Hepatocyte (in vitro differentiated cells): ENCODE measurements at places on chromosomes 13 and 19. TPM values are rescaled to one million over a fixed set of nuclear protein-coding genes. Genes with fewer than 3 reads are reported as not detected.
A peak's percentile ranks its signal among the peaks of the same experiment; 100 is the strongest.

EXOC3L2 gene
- total RNA-seq: 0.08 and 1.3 TPM in 2 replicates

ATP8A2 gene
- total RNA-seq: 1.6 and 2.1 TPM in 2 replicates

C13orf42 gene
- not detected in 2 replicates for total RNA-seq

C19orf67 gene
- not detected in 2 replicates for total RNA-seq

RXFP2 gene
- total RNA-seq: not detected in 2 replicates

EPS8L1 gene
- total RNA-seq: 20.5 and 25.7 TPM in 2 replicates

DNA sequence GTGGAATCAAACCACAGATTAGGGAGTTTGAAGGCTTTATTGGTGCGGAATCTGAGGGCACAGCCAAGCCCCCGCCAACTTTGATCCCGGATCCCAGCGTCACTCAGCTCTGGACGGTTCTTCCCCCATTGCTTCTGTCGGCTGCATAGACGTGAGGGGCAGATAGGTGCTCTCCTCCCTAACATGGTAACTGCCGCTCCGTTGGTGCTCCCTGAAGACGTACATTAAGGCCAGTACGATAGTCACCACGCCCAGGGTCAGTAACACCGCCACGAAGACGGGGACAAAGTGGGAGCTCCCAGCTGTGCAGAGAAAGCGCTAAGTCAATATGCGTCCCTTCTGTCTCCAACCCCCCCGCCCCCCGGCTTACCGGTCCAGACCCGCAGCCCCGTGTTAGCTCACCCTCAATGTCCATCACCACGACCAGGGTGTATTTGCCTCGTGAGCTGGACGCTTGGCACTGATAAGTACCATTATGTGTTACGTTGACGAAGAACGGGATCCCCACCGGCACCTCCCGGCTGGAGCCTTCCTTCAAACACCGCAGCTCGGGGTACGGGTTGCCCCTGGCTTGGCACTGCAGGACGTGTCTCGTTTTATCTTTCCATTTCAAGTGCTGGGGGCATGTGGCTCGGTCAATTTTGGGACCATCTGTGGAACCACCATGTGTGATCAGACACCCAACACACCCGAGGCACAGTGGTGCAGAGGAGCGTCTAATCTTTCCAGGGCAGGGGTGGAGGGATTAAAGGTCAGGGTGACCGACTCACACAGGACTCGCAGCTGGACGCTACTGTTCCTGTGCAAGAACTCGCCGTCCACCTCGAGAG lies 644 bp upstream of the RAVER1 start:
- peak; percentile 38 for DNase-seq

GRCh38 chr13:45339867-45340266 lies 1.1 kb downstream of the TPT1 start:
- DNase-seq: no peak

- no peak for DNase-seq
Measured at GRCh38 chr13:40589285-40590109, 76.9 kb downstream of the FOXO1 start.

- peak; percentile 91 for DNase-seq
Measured at GRCh38 chr19:16446724-16447368, 24.9 kb downstream of the EPS15L1 start.

DNA sequence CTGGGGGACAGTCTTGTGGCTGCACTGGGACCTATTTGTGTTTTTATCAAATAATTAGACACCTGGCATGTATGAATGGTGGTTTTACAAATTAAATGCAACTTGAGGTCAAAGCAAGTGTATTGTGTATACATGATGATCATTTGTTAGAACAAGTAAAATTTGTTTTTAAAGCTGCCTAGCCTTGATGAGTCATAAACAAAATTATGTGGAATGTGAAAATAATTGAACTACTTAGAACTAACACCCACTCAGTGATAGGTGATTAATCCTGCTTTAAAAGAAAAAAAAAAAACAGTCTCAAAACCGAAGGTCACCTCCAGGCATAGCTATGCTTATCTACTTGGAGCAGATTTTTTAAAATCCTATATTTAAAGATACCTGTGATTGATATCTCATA lies 770.3 kb upstream of the SLITRK5 start:
- no peak for DNase-seq

DNA sequence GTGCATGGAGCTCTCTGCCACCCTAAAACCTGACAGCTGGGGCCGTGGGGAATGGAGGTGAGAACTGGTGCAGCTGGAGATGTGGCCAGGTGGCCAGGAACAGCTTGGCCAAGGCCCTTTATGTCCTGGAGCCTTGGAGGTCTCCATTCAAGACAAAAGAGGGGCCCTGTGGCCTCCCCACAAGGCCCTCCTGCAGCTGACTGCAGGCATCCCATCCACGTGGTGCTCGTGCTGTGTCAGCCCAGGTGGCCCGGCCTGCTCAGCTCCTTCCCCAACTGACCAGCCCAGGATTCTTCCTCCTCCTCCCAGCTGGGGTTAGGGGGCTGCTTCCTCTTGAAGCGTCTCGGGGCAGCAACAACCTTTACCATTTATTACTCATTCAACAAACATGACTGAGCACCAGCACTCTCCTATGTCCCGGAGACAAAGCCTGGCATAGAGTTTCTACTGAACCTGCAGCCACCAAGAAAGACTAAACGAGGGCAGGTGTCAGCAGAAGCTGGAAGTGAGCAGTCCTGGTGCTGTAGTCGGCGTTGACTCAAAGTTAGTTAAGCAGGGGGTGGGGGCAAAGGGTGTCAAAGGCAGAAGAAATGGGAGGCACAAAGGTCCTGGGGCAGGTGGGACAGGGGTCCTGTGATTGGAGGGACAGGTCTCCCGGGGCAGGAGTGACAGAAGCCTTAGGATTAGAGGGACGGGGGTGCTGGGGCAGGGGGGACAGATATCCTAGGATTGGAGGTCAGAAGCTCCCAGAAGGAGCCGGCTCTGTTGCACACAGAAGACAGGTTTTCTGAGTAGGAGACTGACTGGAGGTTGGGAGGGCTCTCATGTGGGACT lies 23.3 kb upstream of the C13orf46 start:
- DNase-seq: no peak

GRCh38 chr19:50285833-50286232 lies 43.3 kb downstream of the KCNC3 start:
- DNase-seq: no peak

GRCh38 chr19:6070720-6071485 lies 39.4 kb downstream of the RFX2 start:
- no peak for DNase-seq

DNA sequence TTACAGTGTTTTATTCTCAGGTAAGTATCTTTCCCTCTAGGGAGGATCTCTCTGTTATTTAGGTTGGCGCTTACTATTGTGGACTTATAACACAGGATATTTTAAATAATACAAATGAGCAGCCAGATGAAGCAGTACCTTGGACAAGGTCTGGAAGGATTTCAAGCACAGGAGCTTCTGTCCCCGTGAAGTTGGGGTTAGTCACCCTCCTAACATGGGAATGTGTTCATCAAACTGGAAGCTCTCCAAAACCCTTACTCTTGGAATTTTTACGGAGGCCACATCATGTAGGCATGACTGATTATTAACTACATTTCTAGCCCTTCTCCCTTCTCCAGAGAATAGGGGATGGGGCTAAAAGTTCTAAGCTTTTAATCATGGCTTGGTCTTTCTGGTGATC lies 38.3 kb upstream of the SPRY2 start:
- peak; percentile 14 for DNase-seq

- DNase-seq: no peak
Measured at GRCh38 chr13:22589880-22590279, 590.9 kb upstream of the SGCG start.

DNA sequence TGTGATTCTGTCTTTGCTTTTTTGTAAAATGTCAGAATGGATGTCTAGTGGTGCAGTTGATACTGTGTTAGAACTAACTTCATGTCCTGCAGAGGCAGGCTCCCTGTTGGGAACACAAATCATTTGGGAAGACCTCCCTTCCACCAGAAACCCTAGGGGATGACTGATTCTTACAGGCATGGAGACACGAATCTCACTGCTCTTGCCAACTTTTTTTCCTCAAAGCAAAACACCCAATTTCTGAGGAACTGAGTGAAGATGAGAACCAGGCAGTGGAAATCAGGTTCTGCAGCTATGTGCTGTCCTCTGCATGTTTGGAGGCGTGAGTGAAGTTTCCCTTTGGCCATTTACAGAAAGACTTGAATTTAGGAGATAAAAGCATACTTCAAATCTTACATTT lies 87.5 kb upstream of the CSNK1A1L start:
- DNase-seq: no peak

GRCh38 chr13:100673376-100673712 lies 1.3 kb downstream of the TMTC4 start:
- DNase-seq: peak; percentile 27

DNA sequence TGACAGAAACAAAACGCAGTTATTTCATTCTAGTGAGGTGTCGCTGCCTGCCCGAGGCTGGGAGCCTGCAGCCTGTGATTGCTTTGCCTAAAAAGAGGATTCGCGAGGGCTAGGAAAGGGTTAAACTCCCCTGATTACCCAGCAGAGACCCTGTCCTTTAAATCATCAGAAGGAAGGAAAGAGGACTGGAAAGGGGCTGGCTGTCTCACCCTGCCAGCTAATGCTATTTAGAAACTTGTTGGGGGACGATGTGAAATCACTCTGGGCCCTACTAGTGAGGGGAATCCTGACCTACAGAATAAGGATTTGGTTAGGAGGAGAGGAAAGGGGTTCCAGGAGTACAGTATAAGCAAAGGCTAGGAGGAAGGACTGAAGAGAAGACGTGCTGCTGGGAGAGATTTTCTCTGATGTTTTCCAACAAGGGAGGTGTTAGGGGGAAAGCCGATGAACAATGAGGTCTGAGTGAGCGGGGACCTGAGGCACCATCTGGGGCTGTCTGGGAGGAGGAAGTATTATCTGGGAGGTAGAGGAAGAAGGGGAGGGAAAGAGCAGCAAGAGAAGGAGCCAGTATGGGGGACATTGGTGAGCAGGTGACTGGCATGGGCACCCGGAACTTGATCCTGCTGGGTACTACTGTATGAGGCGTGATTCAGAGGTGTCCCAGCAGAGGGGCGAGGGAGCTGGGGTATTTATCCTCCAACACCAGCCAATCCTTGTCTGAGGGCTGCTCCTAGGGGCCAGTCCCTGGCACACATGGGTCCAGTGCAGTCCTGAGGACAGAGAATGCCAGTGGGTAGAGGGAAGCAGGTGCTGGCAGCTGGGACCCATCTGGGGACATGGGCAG lies 55.7 kb upstream of the PTPRS start:
- DNase-seq: no peak

DNA sequence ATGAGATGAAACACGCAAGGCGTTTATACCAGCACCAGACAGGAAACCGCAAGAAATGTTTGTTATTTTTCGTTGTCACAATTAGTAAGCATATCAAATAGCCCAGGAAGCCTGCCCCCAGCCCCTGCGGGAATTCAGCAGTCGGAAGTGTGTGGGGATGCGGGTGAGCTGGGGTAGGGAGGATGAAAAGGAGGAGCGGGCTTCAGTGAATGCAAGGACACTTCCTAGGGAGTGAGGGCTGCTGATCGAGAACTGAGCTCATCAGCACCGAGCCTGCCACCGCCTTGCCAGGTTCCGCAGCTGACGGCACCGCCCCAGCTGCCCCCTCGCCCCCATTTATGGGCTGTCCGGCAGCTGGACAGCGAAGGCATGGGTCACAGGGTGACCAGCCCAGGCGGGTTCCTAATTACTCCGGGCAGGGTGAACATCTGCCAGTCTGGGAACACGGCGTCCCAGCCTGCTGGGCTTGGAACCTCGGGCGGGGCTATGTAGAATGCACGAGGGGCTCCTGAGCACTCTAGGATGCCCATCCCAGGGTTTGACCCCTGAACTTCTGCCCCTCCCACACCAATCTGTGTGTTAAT lies 1.6 kb upstream of the BEST2 start:
- no peak for DNase-seq
